ENCODE measurements at places on chromosomes 16 and 17.

DNA sequence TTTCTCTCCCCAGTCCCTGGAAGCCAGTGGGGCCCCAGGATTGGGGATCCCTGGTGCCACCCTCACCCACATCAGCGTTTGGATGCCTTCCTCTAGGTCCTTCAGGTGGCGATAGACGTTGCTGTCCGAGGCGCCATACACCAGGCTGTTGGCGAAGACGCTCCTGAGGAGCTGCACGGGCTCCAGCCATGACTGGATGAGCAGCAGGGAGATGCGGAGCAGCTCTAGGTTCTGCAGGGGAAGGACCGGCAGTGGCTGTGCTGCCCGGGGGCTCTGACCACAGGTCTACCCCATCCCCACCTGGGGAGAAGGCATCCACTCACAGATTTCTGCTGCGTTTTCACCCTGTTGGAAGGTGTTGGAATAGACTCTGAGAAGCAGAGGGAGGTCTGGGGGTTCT lies 1.0 kb downstream of the GH2 start:
- DNase-seq, result no peak

- no peak for DNase-seq
Observed at GRCh38 chr17:39008633-39009032, 41.4 kb upstream of the FBXO47 start.

- DNase-seq, result no peak
Observed at GRCh38 chr16:71345031-71345430, 13.5 kb upstream of the CALB2 start.

- no peak for DNase-seq
Observed at GRCh38 chr17:6471531-6472465, 27.5 kb downstream of the PIMREG start.

DNA sequence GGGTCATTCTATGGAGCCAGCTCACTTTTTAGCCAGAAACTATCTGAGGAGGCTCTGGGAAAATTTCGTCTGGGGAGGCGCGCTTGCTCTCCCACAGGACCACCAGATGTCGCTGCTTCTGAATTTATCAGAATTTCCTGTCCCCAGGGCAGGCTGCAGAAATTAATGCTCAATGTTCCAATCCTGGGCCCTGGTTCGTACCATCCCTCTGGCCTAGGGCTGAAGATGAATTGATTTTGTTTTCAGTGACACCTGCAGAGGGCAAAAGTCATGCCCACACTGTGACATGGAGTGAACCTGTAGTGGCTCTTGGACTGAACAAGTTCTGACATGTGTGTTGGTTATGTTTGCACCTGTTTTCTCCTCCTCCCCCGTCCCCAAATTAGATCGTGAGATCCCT lies 482.6 kb downstream of the NPIPA7 start:
- DNase-seq, result peak; percentile 6

DNA sequence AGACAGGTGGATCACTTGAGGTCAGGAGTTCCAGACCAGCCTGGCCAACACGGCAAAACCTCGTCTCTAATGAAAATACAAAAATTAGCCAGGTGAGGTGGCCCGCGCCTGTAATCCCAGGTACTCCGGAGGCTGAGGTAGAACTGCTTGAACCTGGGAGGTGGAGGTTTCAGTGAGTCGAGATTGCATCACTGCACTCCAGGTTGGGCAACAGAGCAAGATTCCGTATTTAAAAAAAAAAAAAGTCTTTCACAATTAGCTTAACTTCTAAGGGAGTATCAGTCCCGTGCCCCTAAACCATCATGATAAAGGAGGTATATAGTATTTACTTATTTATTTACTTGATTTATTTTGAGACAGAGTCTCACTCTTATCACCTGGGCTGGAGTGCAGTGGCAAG lies 3.4 kb upstream of the MEFV start:
- DNase-seq, result no peak

- DNase-seq, result no peak
Observed at GRCh38 chr17:59287891-59288290, 43.6 kb upstream of the YPEL2 start.

- DNase-seq, result no peak
Observed at GRCh38 chr17:81067391-81067811, 32.5 kb downstream of the BAIAP2 start.

GRCh38 chr17:8740486-8740885 lies 4.2 kb downstream of the CCDC42 start:
- peak; percentile 47 for DNase-seq

Measured in NCI-H1930 (cell line).